ENCODE measurements at places on chromosomes 3 and 15.
A peak's percentile ranks its signal among the peaks of the same experiment; 100 is the strongest.

DNA sequence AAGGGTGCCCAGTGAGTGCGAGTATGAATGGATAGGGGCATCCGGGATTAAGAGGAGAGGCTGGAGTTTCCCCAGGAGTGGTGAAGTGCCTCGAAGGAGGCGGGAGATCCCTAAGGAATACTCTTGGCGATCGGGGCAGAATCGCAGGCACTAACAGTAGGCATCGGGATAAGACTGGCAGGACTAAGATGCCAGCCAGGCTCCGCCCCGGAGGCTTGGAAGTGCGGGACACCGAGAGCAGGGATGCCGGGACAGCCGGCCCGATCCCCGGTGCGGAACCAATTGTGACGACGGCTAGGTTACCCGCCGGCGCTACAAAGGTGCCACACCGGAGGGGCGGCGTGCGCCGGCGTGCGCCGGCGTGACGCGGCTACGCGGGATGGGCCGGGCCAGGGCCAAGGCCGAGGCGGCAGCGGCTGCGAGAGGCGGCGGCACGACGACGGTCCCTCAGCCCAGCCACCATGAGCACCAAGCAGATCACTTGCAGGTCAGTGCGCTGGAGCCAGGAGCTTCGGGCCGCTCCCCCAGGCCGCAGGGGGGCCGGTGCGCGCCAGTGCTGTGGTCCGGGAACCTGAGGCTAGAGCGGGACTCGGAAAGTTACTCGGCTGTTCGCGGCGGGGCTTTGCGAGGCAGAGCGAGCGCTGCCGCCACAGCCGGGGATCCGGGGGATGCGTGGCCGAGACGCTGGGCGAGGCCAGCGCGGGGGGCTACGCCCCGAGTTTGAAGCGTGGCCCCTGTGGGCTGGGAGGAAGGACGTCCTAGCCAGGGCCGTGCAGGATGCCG, at the start of gene MKRN2:
Gene MKRN2 (plus strand): TSS at position 398 of the 783 bp plus-strand sequence. CDS start 64 bp downstream, at position 462.
- DNase-seq = no peak

DNA sequence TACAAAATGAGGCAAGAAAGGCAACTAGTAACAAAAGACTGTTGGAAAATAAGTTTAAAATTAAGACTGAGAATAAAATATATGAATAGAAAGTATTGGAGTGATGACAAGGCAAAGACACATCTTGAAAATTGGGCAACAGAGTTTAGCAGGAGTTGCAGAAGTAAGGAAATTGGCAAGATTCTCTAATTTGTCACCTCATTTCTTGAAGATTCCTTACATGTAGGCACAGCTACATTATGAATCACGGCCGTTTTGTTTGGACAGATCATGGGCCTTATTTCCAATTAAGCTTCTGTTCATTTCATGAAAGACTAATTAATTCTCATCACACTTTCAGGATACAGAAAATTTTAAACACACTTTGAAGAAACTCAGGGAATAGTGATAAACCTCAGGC, 170.1 kb downstream of the ROBO1 start:
- DNase-seq = no peak

DNA sequence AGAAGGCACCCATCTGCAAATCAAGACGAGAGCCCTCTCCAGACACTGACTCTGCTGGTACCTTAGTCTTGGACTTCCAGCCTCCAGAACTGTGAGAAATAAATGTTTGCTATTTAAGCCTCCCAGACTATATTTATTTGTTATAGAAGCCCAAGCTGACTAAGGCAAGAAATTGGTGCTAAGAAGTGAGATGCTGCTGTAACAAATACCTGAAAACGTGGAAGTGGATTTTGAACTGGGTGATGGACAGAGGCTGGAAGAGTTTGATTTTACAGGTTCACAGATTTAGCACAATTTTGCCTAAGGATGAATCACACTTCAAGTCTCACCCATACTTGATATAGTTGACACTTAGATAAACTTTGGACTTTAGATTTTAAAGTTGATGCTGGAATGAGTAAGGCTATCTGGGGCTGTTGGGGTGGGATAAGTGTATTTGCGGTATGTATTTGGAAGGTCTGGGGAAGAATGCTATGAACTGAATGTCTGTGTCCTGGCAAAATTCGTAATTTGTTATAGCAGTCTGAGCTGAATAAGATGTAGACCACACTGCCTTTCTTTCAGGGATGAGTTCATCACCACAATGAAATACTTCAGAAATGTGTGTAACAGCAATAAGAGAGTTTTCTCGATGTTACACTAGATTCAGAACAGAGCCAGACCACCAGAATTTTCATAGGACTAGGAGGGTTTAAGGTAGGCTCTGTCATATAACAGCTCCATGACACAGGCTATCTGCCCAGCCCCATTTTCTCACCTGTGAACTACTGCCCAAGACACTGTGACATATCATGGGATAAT, 120.5 kb upstream of the LMCD1 start:
- DNase-seq = no peak

DNA sequence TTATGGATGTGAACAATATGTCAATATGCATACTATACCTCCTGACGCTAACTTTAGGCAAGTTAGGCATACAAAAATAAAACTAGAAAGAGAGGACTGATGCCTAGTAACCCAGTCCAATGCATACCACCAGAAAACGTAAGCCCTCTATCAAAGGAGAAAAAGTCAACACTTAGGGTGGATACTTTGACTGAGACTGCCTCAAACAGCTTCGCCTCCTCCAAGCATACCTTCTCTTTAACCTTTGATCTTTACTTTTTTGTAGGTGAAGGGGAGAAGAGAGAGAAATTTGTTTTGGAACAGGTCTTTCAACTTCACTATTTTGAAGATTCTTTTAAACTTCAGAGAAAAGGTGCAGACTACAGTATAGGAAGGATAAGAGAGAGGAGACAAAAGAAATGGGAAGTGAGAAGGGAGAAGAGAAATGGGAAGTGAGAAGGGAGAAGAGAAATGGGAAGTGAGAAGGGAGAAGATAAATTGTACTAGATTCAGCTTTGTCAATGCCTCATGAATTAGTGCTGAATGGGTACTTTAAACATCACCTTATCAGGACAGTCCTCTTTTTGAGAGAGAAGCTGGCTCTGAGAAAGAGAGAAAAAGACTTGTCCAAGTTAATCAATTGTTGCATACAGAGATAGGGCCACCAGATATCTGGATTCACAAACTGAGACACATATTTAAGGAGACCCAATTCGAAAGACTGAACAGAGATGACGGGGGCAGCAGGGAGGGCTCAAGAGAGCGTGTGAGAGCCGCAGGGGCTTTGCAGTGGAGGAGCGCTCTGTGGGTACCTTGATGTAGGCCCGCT, 1.0 kb downstream of the P3H2 start:
- DNase-seq = no peak

DNA sequence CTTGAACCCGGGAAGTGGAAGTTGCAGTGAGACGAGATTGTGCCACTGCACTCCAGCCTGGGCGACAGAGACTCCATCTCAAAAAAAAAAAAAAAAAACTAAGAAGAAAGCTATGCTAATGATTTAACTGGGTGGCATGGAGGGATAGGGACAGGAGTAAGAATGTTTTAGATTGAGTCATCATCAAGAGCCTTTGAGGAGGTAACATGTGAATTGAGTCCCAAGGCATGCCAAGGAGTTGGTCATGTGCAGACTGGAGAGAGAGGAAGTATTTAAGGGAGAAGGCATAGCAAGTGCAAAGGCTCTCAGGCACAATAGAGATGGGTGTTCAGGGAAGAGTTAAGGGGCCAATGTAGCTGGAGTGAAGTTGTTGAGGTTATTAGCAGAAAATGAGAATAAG, 9.1 kb downstream of the BNC1 start:
- DNase-seq = no peak

DNA sequence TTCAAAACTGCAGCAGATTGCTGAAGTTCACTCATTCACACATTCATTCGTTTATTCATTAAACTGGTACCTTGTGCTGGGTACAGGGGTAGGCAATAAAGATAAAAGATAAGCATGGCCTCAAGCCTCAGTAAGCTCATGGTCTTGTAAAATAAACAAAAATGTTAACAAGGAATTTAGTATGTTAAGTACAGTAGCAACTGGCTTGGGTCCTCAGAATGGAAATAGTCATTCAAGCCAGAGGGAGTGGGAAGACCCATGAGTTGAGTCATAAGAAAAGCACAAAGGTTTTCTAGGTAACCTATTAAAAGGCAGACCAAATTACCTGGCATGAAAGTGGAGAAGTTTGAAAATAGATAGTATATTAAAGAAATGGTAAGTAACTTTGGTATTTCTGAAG, 163.3 kb downstream of the CDIN1 start:
- peak; percentile 9 for DNase-seq

GRCh38 chr3:66385066-66385465, 115.8 kb downstream of the LRIG1 start:
- DNase-seq = no peak

DNA sequence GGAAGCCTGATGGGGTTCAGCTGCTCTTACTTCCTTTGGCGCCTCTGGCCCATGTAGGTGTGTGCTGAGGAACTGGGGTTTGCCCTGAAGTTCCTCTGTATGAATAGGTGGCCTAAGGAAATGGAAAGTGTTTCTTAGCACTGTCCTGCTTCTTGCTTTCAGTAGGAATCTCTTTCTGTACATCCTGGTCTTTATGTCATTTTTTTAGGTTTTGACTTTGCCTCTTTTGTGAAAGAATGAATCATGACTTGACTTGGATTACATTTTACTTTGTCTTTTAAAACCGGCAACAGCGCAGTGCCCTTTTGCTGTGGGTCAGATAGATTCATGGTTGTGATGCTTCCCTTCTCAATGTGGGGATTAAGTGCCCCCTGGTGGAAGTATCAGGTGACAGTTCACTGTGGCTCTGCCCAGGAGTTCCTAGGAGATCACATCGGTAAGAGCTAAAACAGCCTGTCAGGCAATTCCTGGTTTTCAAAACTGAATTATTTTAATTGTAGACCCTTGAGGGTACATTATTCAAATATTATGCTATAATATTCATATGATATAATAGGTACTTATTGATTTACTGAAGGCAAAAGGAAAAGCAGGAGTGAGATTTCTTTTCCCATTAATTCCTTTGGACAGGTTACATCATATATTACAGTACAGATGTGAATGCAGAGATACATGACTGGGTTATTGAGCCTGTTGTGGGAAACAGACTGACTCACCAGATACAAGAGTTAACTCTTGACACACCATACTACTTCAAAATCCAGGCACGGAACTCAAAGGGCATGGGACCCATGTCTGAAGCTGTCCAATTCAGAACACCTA, 95.4 kb downstream of the HCN4 start:
- DNase-seq = no peak

GRCh38 chr3:179973931-179974361, 62.8 kb downstream of the PEX5L start:
- DNase-seq = no peak

DNA sequence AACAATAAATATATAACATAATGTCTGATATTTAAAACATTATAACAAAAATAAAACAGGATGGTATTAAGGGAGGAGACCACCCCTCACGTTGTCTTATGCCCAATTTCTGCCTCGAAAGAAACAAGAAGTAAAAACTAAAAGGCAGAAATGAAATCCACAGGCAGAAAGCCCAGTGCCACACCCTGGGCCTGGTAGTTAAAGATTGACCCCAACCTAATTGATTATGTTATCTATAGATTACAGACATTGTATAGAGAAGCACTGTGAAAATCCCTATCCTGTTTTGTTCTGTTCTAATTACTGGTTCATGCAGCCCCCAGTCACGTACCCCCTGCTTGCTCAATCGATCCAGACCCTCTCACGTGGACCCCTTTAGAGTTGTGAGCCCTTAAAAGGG, 22.3 kb upstream of the ACP3 start:
- no peak for DNase-seq

DNA sequence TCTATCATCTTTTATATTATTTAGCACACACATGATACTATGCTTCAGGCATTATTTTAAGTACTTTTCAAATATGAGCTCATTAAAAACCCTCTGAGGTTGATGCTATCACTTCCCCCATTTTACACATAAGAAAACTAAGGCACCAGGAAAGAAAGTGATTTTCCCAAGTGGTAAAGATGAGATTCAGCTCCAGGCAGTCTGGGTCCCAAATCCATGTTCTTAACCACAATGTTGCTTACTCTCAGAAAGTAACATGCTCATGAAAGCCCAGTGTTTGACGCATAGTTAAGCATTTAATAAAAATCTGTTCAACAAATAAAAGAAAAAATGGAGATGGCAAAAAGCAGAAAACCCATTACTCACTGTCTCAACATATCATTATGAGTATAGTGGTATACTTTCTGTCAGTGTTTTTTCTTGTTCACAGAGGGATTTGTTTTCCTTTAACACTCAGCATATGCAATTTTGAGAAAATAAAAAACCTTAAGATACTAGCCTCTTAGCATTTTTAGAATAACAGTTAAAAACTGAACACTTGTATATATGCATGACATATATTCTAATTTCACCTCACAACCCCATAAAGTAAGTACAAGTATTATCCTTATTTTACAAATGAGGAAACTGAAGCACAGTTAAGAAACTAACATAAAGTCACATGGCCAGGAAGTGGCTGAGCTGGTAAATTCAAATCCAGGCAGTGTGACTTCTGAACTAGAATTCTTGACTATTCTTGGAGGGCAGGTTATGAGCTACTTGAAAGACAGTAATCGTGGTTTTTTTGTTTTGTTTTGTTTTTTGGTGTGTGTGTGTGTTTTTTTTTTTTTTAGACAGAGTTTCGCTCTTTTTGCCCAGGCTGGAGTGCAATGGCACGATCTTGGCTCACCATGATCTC, 10.4 kb downstream of the PEAK1 start:
- no peak for DNase-seq

GRCh38 chr3:86951322-86951721, 39.6 kb downstream of the VGLL3 start:
- no peak for DNase-seq

DNA sequence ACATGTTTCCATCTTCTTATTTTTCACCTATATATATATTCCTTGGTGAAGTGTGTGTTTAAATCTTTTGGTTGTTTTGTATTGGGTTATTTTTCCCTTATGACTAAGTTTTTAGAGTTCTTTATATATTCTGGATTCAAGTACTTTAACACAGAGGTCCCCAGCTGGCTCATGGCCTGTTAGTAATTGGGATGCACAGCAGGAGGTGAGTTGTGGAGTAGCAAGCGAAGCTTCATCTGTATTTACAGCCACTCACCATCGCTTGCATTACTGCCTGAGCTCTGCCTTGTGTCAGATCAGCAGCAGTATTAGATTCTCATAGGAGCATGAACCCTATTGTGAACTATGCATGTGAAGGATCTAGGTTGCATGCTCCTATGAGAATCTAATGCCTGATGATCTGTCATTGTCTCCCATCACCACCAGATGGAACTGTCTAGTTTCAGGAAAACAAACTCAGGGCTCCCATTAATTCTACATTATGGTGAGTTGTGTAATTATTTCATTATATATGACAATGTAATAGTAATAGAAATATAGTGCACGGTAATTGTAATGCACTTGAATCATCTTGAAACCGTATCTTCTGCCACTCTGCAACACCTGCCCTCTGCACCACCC, 151.6 kb downstream of the RSRC1 start:
- no peak for DNase-seq

DNA sequence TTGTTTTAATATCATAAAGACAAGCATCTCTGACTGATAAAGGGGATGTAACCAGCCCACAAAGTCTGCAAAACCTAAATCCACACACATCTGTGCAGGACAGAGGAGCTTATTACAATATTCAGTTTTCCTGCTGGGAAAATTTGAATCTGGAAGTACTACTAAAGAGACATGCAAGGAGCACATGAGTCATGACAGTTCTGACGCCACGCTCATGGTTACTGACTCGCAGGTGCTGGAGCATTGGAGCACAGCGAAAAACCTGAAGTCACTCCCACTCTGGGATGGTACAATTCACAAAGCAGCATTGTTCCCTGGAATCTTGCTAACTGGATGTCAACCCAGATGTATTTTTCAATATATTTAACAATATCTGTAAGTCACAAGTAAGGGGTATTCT, 7.6 kb upstream of the ISL2 start:
- DNase-seq = no peak

Data from BJ (cell line).